ENCODE measurements at places on chromosomes 16 and 17. TPM values are rescaled to one million over a fixed set of nuclear protein-coding genes. Genes with fewer than 3 reads are reported as not detected.

NPLOC4 gene
- total RNA-seq, result 50.7 TPM

USP6 gene
- 0.92 TPM for total RNA-seq

IST1 gene
- 213 TPM for total RNA-seq

GRCh38 chr16:14427371-14427948 is 202.6 kb downstream of the PARN start:
- DNase-seq, result no peak

- DNase-seq, result peak; percentile 61
Measured at GRCh38 chr16:86740906-86741799, 162.8 kb downstream of the FOXL1 start.

GRCh38 chr16:52436339-52437276 is 110.3 kb downstream of the TOX3 start:
- no peak for DNase-seq

DNA sequence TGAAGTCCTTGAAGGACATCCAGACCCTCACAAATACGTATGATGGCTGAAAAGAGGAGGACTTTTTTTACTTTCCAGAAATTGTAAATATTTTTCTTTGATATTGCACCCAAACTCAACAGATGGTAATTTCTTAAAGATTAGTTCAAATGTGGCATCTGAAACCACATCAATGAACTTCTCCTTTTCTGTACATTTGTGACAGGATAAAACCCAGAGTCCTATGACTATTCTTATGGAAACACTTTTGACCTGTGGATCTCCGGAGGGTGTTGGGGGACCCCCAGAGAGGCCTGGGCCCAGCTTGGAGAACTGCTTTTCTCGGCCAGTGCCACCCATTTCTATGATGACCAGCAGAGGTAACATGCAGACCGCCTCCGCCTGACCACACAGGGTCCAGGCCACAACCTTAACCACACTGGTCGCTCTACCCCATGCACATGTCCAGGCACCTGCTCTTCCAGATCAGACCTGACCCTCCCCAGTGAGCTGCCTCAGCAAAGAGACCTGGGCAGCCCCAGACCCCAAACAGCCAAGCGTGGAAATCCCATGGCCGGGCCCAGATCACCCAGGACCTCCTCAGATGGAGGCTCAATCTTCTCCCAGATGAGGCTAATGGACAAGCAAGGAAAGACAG is 22.7 kb downstream of the RPH3AL start:
- DNase-seq, result no peak

- no peak for DNase-seq
Measured at GRCh38 chr16:12257926-12258561, 281.5 kb downstream of the SNX29 start.

- DNase-seq, result no peak
Measured at GRCh38 chr16:56594292-56594619, 4.9 kb downstream of the MT3 start.

DNA sequence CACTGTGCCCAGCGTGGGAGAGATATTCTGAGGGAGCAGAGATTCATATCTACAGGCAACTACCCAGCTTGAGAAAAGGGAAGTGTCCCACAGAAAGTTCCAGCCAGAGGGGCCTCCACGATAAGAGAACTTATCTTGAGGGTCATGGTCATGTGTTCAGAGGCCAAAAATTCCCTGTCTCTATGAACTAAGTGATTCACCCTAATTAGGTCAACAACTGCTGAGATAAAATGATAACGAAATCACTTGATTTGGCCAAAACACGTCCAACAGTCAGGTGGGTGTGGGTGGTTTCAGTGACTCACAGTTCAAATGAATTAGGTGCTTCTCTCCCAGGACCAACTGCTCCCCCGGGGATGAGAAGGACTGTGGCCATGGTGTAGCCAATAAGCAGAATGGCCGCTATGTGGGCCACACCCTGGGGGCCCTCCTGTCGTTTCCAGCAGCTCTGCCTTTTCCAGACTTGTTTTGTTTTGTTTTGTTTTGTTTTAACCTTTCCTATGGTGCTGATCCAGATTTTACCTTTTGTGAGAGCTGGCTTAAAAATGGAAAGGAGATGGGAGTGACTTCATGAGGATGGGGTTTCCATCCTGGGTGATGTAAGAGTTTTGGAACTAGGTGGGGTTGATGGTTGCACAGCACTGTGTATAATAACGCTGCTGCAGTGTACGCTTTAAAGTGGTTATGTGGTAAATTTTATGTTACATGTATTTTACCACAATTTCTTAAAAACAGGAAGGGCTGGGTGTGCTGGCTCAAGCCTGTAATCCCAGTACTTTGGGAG is 8.7 kb downstream of the DNAI2 start:
- no peak for DNase-seq

DNA sequence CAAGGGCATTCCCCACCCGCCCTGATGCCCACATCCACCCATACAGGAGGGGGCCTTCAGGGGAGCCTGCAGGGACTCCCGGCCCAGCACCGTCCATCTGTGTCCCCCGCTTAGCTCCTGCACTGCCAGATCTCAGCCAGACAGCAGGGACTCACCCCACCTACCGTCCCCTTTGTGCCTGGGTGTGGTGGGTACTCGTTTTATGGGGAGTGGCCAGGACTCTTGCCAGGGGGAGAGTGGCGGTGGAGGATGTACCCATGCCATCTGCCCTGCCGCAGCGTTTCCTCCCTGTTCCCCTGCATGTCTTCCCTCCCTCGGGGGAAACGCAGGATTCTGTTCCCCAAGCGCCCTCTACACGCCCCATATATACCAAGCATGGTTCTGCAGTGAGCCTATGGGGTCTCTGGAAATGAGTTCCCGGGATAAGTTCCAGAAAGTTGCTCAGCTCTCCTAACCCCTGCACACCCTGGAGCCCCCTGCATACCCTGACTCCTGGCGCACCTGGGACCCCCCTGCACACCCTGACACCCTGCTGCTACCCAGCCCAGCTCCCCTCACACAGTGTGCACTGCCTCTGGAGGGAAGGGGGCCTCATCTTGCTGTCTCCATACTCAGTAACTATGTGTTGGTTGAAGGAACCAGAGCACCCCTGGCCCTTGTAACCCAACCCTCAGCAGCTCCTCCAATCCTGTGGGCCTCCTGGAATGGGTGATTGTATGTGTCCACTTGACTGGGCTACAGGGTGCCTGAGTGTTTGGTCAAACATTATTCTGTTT is 4.2 kb upstream of the MAFG start:
- no peak for DNase-seq

DNA sequence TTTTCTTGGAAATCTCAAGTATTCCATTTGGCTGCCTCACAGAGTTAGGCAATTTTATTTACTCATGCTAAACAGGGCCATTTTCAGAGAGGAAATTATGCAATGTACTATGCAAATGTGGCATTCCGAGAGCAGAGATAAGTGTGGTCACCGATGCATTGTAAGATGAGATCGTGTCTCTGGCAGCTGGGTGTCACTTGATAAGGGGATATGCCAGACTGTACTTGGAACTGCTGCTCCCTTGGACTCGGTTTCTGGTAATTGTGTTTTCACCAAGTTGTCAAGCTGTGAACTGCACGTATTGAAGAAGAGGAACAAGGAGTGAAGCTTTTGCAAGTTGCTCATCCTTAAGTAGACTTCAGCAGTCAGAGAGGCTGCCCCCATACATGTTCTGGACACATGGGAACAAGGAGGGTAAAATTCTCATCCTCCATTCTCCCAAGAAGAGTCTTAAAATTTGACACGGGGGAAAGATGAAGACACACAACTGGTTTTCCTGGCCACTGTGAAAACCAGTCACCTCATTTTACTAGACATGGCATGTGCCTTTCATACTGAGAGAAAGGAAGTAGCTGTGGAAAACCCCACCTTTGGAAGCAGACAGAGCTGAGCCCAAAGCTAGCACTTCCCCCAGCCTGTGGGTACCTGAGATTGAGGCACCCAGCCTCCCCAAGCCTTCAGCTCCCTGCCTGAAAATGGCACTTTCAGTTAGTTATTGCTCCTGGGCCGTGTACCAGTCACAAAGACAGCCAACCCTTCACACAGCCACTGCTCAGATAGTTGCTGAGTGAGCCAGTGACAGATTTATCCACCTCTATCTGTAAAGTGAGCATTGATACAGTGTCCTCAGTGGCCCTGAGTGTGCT is 150.7 kb downstream of the SOCS1 start:
- peak; percentile 81 for DNase-seq

DNA sequence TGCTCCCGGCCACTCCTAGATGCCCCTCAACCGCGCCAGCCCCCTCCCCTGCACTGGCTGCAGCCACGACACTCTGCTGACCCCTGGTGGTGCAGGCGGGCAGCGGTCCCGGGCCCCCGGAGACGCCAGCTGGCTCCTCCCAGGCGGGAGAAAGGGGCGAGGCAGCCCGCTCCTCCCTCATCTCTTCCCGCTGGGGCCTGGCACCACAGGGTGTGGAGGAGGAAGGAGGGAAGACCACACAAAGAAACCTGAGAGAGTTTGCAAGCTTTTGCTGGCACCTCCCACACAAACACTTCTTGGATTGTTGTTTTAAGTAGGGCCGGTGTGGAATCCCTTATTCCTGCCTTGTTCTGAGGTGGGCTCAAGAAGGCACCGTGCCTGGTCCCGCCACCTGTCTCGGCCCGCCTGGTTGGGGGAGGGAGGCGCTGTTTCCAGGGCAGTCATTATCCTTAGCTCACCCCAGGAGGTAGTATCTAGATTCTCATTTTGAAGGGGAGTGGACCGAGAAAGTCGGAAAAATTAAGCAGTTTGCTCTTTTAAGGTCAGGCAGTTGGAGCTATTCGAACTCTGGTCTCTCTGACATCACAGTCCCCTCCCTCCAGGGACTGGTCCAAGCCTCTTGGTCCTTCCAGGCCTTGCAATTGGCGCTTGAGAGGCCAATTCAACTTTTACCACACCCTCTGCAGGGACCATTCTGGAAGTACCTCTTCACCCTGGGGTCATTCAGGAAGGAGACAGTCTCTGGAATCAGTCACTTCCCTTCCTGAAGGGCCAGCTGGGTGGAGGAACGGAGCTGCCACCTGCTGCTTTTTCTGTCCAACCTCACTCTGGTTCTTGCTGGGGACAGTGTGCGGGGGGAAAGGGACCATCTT is 959 bp upstream of the ANKRD13B start:
- DNase-seq, result peak; percentile 95

- DNase-seq, result no peak
Measured at GRCh38 chr17:75114552-75115314, 5.0 kb downstream of the ARMC7 start.

- DNase-seq, result no peak
Measured at GRCh38 chr16:8808613-8809353, 11.1 kb downstream of the PMM2 start.

DNA sequence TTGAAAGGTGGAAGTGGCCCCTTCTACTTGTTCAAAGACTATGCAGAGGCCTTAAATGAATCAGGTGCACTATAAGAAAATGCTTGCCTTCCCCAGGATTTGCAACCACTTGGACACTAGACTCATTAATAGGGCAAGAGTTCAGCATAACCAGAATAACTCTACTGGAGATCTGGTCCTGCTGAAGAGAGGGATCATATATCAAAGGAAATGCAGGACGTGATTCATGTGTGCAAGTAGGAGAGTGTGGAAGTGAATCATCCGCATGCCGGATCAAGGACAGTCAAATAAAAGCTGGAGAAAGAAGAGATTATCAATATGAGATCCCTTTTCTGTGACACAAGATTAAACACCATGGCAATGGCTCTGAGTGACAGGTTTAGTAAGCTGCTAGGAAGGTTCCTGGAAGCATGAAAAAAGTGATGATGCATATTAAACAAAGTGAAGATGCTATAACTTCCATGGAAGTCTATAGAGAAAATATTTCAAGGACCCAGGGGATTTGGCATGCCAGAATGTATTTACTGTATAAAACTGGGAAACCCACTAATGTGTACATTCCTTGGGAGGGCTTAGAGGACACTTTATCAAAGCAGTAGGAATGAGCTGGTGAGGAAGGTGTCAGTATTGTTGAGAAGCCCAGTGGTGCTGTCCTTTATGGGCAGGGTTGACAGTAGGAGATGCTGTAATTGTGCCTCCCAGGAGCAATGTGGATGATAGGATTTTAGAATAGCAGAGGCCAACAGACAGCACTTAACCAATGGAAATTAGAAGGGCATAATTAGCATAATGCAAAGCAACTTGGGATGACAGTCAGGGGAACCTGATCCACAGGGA is 133.1 kb downstream of the ABCA8 start:
- DNase-seq, result peak; percentile 66

GRCh38 chr16:86939609-86940008 is 361.3 kb downstream of the FOXL1 start:
- DNase-seq, result no peak

- DNase-seq, result no peak
Measured at GRCh38 chr17:64698725-64699124, 36.6 kb upstream of the SMURF2 start.
